Amygdala (tissue), 56 donors: ENCODE measurements at places on chromosomes 1 and 21.

DNA sequence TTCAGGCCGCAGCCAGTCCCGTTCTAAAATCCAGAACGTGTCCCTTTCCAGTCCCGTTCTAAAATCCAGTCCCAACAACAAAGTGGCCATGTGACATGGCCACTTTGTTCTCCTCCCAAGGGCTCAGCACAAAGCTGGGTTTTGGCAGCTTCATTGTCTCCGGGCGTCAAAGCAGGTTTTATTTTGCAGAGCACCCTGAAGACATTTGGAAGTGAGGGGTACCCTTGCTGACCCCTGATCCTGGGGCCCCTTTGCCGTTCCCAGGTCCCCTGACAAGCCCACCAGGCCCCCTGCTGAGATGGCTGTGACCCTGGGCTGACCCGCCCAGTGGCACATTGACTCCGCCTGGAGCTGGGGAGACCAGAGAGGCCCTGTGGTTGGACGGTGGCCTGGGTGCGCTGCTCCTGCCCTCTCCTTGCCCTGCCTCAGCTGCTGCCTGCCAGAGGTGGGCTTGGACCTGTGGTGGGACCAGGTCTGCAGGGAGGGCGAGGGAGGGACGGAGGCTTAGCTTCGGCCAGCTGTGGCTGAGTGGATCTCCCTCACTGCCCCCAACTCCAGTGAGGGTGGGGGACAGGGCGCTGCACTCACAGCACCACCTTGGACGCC, 4.3 kb downstream of the PFKL start:
- no peak for DNase-seq

DNA sequence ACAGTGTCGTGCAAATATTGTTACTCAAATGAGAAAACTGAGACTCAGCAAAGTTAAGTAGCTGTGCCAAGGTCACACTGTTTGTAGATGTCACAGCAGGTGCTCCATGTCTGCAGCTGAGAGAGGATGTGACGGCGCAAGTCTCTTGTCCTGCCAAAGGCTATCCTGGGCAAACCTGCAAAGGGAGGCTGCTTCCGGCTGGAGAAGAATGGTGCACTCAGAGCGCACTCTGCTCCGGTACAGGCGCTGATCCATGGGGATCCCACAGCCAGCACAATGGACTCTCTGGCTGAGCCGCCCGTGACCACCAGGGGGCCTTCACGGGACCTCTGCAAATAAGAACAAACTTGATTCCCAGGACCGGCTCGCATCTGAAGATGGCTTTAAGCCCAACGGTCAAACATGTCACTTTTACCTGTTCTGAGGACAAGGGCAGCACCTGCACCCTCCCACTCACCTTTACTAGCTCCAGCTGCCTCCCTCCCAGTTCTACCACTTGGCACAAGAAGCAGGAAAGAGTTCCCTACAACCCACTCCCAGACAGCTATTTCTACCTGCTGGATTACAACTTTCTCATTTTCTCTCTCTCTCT, 21.9 kb downstream of the RD3 start:
- no peak for DNase-seq

- no peak for DNase-seq
These were observed 139.9 kb downstream of the PEX14 start for GRCh38 chr1:10614377-10615225.

DNA sequence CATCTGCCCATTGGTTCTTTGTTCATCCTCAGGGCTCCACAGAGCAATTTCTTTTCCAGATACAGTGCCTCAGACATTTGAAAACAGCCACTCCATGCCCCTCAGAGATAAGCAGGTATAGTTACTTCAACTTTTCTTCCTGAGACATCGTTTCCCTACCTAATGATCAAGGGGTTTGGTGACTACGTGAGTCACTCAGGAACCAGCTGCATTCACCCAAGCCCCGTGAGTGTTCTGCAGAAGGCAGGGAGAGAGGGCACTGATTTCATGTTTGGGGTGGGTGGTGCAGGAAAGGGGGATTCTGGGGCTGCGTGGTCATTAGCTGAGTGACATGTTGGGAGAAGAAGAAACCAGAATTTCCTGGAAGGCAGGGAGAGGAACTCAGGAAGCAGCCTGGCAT, 25.0 kb downstream of the NCF2 start:
- DNase-seq = no peak

- no peak for DNase-seq
These were observed 14.5 kb downstream of the VAV3 start for GRCh38 chr1:107950464-107950863.

DNA sequence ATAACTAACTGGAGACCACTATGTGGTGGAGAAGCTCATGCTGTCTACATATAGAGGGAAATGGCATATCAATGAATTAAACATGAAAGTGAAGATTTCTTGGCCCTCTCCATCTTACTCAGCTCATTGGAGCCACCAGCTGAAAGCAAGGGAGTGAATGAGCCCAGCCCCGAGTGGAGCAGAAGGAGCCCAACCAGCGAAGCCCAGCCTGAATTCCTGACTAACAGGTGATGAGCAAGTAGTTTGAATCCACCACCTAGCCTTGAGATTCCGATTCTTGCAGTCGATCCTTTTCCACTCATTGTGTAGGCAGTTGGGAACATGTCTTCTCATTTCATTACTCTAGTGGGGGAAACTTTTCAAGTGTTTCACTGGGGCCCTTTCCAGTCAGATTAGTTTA, 18.6 kb upstream of the ST6GALNAC3 start:
- DNase-seq = no peak

DNA sequence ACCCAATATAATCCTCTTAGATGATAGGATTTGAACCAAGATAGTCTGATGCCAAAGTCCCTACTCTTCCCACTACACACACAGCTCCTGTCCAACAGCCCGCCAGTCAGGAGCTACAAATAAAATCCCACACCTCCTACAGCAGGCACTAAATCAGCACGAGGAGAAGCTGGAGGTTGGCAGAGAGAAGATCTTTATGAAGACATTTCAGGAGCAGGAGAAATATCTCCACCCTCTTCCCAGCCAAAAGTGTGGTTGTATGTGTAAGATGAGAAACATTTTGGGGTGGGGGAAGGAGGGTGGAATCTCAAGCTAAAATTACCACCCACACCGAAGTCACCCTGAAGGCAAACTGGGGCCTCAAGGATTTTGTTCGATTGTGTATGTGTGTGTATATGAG, 54.5 kb downstream of the PLXNA2 start:
- DNase-seq = no peak

GRCh38 chr1:86701731-86702130, 2.6 kb upstream of the SH3GLB1 start:
- no peak for DNase-seq

GRCh38 chr1:93666613-93667384, 14.8 kb downstream of the BCAR3 start:
- no peak for DNase-seq

DNA sequence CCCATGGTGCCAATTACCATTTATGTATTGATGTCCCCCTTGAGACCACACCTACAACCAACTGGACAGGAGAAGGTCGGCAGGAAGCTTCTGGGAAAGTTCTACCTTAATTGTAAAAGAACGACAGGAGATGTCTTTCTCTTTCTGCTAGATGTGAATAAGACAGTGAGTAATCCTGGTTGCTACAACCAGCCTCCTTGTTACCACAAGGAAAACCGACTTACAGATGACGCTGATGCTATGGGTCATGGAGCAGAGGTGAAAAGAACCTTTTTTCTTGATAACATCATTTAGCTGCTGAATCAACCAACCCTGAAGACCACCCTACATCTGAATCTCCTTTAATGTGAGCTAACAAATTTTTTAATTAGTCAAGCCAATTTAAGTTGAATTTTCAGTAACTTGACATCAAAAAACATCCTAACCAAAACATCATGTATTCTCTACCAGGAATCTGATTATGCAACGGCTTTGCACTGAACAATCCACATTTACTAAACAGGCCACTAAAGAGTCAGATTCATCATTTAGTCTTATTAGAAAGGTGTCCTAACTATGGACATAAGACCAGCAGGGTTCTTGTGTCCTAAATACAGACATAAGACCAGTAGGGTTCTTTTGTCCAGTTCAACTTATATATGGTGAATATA, 23.0 kb downstream of the RGS2 start:
- no peak for DNase-seq

DNA sequence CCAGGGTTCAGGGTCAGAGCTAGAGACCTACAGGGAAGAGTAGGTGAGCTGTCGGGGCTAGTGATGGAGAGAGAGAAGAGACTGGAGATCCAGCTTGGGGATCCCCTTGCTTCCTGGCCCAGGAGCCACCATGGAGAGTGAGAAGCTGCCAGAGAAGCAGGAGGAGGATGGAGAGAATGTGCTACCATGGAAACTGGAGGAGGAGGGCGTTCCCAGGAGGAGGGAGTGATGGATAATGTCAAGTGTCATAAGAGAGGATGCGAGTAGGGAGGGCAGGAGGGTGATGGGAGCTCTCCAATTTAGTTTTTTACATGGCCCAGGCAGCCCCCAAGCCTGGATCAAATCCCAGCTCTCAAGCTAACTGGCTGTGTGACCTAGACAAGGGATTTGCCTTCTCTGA, 46.5 kb upstream of the EPB41 start:
- DNase-seq = no peak

- DNase-seq = no peak
These were observed 10.8 kb upstream of the THEM4 start for GRCh38 chr1:151920149-151920548.

DNA sequence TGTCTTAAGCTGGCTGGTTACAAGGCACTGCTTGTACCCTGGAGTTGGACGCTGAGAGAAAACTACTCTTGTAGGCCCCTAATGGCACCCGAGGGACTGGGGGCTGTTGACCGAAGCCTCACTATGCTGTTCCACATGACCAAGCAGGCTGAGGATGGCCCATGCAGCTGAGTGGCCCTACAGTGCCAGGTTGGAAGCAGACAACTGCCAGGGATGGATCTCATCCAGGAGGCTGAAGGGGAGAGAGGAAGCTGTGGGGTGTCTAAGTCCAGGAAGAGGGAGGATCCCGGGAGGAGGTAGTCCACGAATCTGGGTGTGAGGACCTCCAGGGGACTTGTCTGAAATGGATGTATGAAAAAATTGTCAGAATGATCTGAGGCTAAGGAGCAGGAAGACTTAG, 45.8 kb downstream of the FOXD2 start:
- DNase-seq = no peak

- no peak for DNase-seq
These were observed 7.2 kb downstream of the FAAH start for GRCh38 chr1:46401154-46401913.

- peak; percentile 13 for DNase-seq
These were observed 107.1 kb downstream of the SPSB1 start for GRCh38 chr1:9399510-9400424.

DNA sequence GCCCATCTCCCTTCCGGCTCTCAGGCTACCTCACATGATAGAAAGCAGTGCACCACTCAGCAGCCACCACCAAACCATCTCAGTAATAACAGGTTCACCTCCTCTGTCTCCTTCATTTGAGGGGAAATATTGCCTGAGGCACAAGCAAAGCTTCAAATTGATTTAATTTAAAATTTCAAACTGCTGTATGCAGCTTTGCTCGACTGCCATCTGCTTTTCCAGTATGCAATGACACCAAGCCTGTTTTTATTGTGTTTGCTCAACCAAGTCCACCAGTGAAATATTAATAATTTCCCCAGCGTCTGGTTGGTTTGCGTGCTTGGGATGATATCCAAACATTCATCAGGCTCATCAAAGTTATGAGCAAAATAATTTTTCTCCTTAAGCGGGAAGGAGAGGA, 552.4 kb upstream of the DAB1 start:
- DNase-seq = no peak

GRCh38 chr21:46660505-46660904, 25.0 kb downstream of the PRMT2 start:
- no peak for DNase-seq

DNA sequence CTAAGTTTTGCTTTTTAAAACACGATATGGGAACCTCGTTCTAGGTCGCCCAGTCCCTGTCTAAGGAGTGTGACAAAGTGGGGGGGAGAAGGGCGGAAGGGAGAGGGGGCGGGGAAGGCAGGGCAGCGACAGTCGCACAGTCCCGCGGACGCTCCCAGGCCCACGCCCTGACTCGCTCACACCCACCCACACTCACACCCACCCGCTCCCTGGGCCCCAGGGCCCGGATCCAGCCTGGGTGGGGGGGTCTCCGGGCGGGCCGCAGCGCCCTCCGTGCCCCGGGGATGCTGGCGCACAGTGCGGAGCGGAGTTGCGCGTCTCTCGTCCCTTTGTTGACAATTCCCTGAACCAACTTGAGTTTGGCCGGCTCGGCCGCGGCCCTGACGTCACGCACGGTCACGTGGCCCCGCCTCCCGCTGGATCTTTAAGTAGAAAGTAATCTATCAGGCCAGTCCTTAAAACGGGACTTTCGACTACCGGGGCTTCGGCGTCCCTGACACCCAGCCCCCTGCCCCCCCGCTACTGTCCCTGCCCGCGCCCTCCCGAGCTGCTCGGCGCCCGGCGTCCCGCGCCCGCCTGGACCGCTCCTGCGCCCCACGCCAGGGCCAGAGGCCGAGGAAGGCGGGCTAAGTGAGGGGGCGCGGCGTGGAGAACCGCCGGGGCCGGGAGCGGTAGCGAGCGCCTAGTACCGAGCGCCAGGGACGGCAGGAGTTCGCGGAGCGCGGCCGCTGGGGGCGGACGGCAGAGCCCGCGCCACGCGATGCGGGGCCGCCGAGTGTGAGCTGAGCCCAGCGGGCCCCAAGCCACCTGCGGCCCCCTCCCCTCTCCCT, at the start of gene FOXD3:
TSS of gene FOXD3 (plus strand) at position 454 of the 830 bp plus-strand sequence. CDS start 492 bp downstream, outside the sequence.
- DNase-seq = no peak

DNA sequence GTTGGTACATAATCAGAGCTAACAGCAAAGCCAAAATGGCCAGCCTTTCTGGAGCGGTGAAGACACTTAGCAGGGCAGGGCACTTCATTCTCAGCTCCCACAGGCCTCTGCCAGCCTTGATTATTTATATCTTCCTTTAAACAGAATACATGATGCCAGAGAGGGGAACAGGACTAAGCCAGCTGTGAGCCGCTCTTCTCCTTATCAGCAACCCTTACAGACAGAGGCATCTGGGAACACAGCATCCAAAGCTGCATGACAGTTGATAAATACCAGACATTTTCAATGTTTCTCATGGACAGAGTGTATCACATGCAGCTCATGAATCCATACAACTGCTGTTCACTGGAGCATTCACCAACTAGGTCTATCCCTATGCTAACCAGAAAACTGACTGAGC, 29.1 kb downstream of the DNAJC11 start:
- no peak for DNase-seq

GRCh38 chr1:155227261-155228095, 19.0 kb downstream of the MTX1 start:
- peak; percentile 95 for DNase-seq

- DNase-seq = no peak
These were observed 5.0 kb downstream of the FYB2 start for GRCh38 chr1:56814205-56814604.

GRCh38 chr21:27382404-27382803, 415.5 kb upstream of the ADAMTS5 start:
- DNase-seq = no peak

- no peak for DNase-seq
These were observed 53.5 kb upstream of the C8B start for GRCh38 chr1:57019236-57019839.
